ENCODE measurements at places on chromosomes 7 and 10.

GRCh38 chr10:70465278-70465677, 13.3 kb upstream of the PALD1 start:
- DNase-seq: no peak

DNA sequence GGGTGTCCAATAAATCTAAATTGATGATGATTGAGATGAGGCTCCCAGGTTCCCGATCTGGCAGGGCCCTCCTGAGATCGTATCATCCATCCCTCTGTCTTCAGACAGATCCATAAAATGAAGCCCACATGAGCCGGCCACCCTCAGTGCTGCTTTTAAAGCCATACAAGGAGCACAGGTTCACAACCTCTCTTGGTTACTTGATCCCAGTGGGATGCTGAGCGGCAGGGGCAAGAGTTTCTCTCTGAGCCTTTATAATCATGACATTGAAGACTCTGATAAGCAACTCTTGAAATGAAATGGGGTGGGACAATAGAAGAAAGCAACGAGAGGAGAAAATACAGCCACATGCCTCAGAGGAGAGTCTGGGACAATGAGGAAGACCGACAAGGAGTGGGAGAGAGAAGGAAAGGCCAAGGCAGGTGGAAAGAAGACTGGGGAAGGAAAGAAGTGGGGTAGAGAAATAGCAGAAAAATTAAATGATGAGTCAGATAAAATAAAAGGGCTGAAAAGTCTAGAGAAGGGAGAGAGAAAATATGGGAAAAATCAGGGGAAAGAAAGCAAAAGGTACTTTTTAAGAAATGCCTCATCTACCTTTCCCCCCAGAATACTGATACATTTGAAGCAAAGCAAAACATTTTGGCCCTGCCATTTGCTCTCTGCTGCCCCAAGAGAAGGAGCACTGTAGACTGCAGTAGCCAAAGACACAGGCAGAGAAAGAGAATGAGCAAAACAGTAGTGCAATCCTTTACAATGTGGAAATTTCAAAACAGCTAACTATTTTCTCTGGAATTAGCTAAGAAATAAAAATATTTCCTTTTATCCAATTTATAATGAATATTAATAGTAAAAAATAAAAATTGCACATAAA, 14.6 kb downstream of the GBX1 start:
- no peak for DNase-seq

GRCh38 chr10:113550365-113550764, 2.5 kb upstream of the HABP2 start:
- no peak for DNase-seq

GRCh38 chr7:45177801-45178200, 20.2 kb downstream of the RAMP3 start:
- DNase-seq: no peak

DNA sequence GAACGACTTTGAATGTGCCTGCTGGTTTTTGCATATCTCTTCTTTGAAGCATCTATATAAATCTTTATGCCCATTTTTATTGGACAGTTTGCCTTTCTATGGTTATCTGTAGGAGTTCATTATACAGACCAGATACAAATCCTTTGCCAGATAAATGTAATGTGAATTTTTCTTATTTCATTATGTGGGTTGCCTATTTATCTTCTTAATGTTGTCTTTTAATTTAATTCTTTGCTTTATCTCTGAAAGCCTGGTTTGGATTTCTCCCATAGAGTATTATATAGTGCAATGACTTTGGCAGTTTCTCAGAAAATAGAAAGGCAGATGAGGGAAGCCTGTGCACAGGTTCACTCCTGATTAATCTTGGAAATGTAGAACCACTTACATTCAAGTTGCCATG, 1025.1 kb downstream of the GRM8 start:
- no peak for DNase-seq

GRCh38 chr7:131038153-131038552, 289.5 kb upstream of the MKLN1 start:
- no peak for DNase-seq

DNA sequence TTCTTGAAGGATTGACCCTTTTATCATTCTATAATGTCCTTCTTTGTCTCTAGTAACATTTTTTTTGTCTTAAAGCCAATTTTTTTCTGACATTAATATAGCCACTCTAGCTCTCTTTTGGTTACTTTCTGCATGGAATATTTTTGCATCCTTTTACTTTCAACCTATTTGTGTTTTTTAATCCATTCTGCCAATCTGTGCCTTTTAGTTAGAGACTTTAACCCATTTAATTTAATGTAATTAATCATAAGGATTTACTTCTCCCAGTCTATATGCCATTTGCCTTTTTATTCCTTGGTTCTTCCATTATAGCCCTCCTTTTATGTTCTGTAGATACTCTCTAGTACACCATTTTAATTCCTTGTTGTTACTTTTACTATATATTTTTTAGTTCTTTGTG, 32.7 kb upstream of the RABGEF1 start:
- no peak for DNase-seq

DNA sequence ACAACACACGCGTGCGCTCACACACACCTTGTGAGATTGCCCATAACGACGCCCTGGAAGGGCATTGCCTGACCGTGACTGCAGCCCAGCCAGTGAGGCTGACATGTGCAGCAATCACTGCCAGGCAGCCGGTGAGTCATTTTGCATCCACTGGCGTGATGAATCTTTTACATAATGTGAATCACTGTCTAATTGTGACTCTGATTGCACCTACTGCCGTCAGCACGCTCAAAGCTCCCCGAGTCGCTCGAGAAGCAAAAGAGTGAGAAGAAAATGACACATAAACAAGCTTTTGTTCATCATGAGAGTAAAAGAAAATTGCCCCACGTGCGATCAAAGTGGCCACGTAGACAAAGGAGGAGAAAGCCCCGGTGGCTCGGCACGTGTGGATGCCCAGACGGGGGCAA, 117.4 kb upstream of the PFKP start:
- DNase-seq: no peak

DNA sequence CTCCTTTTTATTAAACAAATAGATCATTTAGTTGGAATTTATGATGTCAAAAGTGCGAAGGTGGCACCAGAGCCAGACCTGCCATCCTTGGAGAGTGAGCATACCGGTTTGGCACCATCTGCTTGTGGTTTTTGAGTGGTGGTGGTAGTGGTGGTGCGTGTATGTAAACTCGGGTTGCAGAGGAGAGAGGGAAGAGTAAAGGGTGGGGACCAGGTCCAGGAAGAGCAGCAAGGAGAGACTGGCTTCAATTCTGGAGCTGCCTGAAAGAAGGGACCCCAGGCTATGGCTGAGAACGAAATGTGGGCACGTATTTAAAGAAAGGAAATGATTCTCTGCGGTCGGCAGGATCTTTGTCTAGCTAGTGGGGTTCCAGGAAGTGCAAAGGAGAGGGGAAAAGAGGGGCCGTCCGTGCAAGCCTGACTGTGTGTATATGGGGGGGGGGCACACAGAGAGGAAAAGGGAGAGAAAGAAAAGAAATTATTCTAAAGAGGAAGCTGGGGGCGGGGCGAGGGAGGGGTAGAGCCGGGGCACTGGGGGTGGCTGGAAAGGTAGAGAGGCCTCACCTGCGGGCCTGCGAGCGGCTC, 448 bp upstream of the GOLGA7B start:
- peak; percentile 68 for DNase-seq

- DNase-seq: peak; percentile 78
Observed at GRCh38 chr7:25894902-25895791, 256.9 kb upstream of the NFE2L3 start.

DNA sequence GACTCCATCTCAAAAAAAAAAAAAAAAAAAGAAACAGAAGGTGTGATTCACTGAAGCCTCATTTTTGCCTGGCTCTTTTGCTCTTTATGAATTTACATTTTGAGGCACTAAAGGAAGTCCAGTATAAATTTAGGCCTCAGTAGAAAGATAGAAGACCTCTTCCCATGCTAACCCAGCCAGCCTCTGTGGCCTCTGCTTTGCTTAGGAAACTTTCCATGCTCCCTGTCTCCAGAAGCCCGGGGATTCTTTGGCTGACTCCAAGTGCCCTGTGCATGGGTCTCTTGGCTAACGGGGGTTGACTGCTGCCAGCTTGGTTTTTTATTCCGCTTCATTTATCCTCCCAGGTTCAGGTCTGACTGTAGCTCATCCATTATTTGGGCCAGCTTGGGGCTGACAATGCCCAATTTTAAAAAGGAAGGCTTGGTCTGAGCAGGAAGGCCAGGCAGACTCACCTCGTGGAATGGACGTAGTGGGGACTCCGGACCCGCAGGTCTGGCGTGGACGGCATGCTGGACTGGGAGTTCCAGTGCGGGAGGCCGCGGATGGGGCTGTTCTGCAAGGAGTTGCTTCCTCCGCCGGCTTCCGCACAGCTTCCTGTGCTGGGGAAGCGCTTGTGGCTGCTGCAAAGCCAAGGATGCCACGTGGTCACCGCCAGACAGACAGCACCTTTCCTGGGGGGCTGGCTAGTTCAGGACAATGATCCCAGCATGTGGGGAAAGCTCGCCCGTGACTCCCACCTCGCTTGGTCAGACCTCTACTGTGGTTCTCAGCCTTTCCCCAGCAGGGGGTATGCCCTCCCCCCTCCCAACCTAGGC, 72.3 kb downstream of the PRPF18 start:
- peak; percentile 10 for DNase-seq

- DNase-seq: peak; percentile 34
Observed at GRCh38 chr7:38178695-38179344, 775 bp downstream of the STARD3NL start.

- DNase-seq: no peak
Observed at GRCh38 chr7:151728286-151728660, 148.6 kb downstream of the PRKAG2 start.

DNA sequence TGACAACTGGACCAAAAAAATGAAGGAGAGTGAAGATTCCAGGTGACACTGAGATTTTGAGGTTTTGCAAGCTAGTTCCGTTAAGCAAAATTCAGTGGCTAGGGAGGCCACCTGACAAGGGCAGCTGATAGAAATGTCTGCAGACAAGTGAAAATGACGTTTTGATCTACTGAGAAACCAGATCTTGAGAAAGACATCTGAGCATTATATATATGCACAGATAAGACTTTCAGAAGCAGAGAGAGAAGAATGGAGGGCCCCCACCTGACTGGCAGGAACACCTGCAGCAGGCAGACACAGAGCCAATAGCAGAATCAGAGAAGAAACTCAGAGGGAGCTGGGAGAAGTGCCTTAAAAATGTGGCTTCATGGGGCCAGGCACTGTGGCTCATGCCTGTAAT, 76.1 kb upstream of the LRGUK start:
- DNase-seq: no peak

GRCh38 chr7:40889539-40889938, 754.7 kb downstream of the SUGCT start:
- no peak for DNase-seq

DNA sequence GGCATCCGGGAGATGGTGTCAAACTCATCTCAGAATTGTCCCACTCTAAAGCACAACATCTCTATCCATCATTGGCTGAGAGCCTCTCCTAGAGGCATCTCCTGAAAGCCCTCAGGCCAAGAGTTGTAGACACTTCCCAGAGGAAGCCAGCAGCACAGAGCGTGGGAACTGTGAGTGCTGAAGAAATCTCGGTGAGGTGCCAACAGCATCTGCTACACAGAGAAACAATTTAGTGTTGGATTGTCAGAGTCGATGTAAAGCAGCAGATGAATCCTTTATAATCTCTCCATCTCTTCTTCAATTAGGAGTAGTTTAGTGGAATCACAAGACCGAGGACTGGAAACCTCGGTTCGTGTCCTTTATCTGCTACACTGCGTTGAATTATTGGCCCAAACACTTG, 172.2 kb downstream of the C7orf25 start:
- no peak for DNase-seq

DNA sequence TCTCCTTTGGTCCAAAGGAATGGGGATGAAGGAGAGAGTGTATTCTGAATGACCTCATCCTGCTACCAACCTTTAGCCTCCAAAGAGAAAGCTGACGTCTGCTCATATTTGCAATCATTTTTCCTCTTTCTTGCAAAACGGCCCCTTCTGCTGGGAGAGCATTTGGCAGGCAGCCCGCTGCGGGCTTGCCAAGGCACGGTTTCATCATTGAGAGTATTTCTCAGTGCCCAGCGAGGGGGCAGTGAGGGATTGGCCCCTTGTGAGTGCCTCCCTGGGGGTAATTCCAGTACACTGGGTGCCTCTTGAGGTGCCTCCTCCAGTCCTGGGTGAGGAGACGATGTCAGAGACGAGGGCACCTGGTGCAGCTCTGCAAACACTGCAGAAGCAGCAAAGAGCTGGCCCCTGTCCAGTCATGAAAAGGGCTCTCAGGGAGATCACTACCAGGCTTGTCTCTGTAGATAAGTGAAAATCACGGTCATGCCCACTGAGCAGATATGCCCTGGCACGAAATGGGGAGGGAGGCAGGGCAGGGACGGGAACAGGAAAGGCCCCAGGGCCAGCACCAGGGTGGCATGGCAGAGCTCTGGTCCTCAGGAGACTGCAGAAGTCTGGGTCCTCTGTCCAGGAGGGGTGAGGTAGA, 48.7 kb upstream of the SHH start:
- no peak for DNase-seq

DNA sequence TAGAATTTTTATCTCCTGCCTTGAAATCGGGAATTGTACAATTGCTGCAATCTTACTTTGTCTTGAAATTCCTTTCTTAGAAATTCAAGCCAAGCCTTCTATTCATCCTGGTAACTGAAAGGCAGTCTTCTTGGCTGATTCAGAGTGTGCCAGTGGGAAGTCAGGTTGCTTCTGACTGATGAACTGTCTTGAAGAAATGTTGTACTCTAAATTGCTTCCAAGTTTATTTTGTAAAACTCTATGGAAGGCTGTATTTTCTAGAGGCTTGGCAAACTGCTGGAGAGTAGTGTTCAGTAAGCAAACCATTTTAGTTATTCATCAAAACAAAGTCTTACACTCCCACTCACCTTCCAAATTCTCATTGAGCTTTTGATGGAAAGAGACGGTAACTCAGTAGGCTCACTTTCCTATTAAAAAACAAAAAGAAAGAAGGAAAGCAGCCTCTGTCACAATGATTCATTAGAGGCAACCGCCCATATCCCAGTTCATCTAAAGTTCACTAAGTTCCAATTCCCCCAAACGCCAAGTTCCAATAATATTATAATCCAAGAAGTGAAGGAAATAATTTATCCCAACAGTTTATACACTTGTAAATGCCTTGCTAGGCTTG, 187.9 kb upstream of the MALRD1 start:
- DNase-seq: no peak

GRCh38 chr10:124732931-124733570, 11.1 kb downstream of the FAM53B start:
- peak; percentile 69 for DNase-seq

GRCh38 chr10:90860790-90861189, 3.0 kb upstream of the HTR7 start:
- DNase-seq: no peak

DNA sequence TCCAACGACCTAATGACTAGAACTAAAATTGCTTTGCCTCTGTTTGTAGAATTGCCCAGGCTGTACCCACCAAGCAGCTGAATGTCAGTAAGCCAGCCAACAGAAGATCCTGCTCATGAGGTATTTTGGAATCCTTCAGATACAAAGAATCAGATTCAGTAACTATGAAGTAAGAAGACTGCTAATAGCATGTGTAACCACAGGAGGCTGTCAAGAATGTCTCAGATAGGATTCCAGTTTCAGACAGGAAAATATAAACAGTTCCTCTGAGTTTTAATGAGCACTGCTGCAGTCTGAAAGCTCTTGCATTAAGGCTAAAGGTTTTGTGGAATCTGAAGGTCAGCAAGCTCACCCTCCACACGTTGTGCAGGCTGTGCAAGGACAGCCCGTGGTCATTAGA, 112.6 kb upstream of the ADAM12 start:
- DNase-seq: no peak

- no peak for DNase-seq
Observed at GRCh38 chr7:12719141-12719919, 31.9 kb downstream of the ARL4A start.
